ENCODE measurements at places on chromosomes 2 and 18.

DNA sequence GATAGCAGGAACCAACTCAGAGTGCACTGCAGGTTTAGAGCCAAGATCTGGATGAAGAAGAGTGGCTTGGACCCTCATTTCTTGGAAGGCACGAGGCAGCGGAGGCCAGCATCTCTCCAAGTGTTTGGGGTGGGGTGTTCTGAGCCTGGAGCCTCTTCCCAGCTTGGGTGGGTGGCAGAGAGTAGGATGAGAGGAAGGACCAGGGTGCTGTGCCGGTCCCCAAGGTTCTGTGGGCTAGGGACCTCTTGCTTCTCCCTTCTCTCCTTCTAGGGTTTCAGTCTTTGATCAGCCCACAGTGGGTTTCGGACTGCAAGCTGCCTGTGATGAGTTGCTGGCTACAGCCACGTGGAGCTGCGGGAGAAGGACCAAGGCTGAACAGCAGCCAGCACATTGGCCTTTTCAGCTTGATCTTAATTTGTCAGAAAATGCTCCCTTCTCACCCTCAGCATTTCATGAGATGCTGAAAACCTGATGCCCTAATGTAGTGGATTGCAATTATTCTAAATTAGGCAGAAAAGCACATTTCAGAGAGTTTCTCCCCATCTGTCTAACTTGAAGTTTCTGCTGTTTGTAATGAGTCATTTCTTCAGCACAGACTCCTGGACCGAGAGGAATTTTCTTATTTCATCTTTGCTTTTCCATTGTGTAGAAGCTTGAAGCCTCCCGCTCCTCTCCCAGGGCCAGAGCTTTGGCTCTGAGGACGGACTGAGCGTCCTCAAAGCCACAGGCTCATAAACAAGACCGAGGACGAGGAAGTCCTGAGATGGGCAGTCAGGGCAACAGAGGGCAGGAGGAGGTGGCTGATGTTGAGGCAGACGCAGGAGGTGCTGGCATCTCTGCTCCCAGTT lies 99.1 kb upstream of the HDAC4 start:
- DNase-seq = no peak

GRCh38 chr2:229417176-229417575 lies 146.1 kb upstream of the PID1 start:
- no peak for DNase-seq

DNA sequence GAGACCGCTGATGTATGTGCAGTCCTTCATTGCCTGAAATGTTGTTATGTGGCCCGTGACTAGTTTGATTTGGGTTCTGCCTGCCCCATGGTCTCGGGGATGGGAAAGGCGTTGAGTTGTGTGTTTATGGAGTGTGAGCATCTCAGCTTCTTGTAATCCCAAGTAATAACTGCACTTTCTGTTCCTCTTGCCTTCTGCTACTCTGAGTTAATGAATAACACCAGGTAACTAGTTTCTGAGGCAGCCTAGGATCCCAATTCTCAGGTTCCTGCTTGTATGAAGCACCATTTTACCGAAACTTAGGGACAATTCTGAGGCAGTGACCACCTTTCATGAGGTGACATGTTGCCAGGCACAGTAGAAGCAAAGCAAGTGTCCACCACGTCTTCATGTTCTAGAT lies 170.0 kb downstream of the ALK start:
- no peak for DNase-seq

DNA sequence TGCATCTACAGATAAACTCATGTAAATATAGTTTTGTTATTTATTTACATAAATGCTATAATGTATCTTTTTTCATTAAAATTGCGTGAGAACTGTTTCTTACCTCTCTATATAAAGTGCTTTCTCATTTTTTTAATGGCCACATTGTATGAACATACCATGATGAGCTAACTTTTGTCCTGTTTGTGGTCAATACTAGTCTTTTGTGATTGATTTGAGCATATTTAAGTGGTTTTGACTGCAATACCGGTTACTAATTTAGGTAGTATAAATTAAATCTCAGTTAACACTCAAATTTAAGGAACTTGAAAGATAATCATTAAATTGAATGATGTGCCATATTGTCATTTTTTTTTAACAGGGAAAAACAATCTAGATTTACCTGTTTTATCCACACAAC lies 108.2 kb downstream of the HAUS1 start:
- no peak for DNase-seq

- DNase-seq = no peak
These were observed 137.5 kb downstream of the CTIF start for GRCh38 chr18:48676346-48676745.

- no peak for DNase-seq
These were observed 54.3 kb upstream of the SLC66A3 start for GRCh38 chr2:11100976-11101375.

- DNase-seq = no peak
These were observed 464.5 kb upstream of the SALL3 start for GRCh38 chr18:78514910-78515670.

GRCh38 chr18:42909095-42909494 lies 206.4 kb downstream of the RIT2 start:
- no peak for DNase-seq

DNA sequence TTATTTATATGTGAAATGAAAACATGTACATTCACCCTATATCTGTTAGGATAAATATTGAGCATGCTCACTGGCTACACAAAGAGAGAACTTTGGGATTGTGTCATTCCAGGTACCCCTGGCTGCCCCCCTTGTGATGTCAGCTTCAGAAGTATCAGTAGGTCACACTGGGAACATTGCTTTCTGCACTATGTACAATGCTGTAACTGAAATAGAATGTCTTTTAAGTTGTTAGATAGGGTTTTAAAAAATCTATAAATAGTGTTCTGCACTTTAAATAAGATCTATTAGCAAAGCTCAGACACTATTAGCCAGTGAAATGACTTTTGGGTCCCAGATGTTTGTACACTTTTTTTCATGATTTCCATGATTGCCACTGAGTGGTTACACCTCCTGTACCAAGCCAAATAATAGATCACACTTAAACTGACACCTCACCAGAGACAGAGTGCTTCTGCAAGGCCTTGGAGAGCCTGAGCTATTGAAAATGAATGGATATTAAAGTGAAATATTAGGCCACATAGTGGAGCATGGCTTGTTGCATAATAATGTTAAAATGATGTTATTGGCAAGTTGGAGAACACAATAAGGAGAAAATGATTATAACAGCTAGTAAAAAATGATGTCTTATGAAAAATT lies 297.0 kb upstream of the NXPH2 start:
- no peak for DNase-seq

- no peak for DNase-seq
These were observed 106.2 kb upstream of the EPC2 start for GRCh38 chr2:148538375-148538774.

- no peak for DNase-seq
These were observed 83.5 kb upstream of the HAAO start for GRCh38 chr2:42875880-42876279.

DNA sequence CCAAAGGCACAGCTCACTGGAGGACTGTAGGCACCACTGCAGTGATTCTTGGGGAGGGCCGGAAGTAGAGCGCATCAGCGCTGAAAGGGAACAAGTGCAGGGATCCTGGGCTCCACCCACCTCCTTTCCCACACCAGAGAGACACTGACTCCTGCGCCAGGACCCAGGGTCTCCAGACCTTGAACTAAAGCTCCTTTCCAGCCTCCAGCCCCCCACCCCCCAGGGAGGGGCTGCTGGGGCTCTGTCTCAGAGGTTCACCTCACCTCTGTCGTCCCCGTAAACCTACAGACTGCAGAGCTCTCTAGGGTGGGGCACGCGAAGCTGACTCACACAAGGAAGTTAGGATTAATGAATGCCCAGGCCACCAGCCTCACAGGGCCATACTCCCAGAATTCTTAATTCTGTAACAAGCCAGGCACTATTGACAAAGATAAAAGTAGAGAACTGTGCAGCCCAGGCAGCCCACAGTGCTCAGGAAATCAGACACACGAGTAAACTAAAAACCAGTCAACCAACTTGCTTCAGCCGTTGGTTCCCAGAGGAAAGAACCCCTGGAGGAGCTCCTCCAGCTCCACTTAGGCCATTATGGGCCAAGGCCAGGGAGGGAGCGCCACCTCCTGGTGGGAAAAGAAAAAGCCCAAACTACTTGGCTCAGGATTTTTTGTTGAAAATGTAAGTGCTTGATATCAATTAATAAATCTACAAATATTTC lies 45.1 kb upstream of the ACAA2 start:
- peak; percentile 65 for DNase-seq

GRCh38 chr18:59697236-59697932 lies at the start of gene CCBE1:
CCBE1 (minus strand) TSS chr18:59697423.
- DNase-seq = peak; percentile 52

GRCh38 chr2:20797096-20797495 lies 25.8 kb downstream of the LDAH start:
- no peak for DNase-seq
